ENCODE measurements at places on chromosomes 3 and 15.

- no peak for DNase-seq
Observed at GRCh38 chr15:51190424-51191068, 95.8 kb upstream of the TNFAIP8L3 start.

DNA sequence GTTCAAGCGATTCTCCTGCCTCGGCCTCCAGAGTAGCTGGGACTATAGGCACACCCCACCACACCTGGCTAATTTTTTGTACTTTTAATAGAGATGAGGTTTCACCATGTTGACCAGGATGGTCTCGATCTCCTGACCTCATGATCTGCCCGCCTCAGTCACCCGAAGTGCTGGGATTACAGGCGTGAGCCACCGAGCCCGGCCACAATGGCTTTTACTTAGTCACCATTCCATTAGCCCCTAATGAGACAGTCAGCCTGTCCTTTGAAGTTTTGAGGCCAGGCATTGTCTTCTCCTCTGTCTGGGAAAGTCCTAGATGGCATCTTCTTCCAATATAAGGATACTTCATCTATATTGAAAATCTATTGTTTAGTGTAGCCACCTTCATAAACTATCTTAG is 515.9 kb downstream of the RBMS3 start:
- DNase-seq = no peak

DNA sequence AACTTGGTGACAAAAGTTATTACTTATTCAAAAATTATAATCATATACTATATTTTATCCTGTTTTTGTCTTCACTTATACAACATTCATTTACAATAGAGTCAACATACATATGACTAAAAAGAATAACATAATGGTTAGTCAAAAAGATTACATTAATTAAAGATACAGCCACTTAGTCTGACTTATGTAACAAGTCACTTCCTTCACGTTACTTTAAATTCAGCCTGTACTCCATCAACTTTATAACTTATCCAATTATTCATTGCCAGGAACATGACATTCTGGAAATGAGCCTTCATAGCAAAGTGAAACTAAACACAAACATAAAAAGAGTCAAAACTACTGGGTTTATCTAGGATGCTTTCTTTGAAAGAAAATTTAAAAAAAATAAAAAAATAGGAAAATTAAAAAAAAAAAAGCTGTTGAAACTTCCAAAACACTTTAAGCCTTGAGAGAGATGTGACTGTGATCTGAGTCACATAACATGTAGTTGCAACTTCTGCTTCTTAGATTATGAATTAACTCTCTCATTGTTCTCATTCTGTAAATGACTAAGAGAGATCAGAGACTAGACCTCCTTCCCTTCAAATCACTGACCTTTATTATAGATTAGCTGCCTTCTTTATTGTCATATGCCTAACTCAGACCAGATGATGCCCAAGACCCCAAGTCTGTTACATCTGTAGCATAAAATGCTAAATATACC is 107.8 kb downstream of the MYRIP start:
- DNase-seq = no peak

GRCh38 chr3:52221563-52222318 is 3.7 kb downstream of the TLR9 start:
- DNase-seq = no peak

- no peak for DNase-seq
Observed at GRCh38 chr3:194083637-194084224, 52.2 kb upstream of the HES1 start.

- DNase-seq = peak; percentile 56
Observed at GRCh38 chr3:32143849-32144757, 37.7 kb downstream of the GPD1L start.

DNA sequence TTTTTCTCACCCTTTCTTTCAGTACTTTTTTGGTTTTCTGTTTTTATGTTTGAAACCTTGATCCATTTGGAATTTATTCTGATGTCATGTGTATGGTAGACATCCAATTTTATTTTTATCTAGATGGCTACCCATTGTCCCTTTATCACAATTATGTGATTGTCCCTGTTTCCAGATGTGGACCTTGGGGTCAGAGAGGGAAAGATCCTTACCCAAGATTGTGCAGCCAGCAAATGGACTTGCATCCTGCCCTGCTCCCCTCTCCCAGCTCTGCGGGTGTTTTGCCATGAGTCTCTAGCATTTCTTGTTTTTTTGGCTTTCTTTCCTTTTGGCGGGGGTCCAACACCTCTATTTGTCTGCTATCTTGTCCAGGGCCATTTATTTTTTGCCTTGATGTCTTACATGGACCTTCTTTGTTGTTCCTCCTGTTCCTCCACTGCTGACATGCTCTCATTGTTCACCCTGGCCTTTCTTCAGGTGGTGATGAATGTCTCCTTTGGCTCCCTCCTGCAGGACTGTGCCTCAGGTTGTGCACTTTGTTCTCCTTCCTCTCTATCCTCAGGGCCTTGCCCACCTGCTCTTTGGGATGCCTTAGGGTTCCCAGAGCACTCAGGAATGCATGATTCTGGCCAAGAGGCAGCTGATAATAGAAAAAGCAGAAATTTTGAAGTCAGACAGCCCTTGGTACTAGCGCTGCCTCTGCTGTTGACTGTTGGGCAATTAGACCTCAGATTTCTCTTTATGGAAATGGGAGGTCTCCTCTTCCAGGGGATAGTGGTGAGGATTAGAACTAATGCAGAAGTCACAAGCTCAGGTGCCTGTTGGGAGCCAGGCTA is 84.3 kb downstream of the EEFSEC start:
- no peak for DNase-seq

DNA sequence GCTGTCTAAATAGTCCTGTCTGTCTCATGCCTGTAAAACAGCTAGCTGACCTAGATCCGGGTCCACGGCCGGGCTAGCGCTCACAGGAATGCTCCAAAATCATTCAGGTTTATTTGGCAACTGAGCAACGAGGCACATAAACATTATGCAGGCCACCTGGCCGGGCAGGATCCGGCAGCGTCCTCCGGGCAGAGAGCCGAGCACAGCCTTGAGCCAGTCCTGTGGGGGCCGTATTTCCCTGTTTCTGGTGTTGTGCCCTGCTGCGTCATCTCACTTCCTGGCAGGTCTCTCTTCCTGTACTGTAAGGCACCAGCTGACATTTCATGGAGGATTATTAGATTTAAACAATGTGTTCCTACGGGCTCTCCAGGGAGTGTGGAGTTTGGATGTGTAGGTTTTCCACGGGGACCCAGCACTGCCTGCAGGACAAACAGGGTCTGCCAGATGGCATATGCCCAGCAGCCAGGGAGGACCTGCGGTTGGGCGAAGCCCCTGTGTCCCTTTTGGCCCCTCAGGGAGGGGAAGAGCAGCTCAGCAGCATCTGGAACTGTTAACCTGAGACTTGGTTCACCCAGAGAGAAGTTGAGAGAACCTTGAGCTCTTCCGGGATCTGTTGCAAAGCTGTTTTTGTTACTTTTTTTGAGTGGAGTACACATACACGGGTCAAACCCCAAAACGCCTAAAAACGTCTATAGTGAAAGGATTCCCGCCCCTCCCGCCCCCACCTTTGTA is 16.6 kb upstream of the LRRK1 start:
- DNase-seq = no peak

DNA sequence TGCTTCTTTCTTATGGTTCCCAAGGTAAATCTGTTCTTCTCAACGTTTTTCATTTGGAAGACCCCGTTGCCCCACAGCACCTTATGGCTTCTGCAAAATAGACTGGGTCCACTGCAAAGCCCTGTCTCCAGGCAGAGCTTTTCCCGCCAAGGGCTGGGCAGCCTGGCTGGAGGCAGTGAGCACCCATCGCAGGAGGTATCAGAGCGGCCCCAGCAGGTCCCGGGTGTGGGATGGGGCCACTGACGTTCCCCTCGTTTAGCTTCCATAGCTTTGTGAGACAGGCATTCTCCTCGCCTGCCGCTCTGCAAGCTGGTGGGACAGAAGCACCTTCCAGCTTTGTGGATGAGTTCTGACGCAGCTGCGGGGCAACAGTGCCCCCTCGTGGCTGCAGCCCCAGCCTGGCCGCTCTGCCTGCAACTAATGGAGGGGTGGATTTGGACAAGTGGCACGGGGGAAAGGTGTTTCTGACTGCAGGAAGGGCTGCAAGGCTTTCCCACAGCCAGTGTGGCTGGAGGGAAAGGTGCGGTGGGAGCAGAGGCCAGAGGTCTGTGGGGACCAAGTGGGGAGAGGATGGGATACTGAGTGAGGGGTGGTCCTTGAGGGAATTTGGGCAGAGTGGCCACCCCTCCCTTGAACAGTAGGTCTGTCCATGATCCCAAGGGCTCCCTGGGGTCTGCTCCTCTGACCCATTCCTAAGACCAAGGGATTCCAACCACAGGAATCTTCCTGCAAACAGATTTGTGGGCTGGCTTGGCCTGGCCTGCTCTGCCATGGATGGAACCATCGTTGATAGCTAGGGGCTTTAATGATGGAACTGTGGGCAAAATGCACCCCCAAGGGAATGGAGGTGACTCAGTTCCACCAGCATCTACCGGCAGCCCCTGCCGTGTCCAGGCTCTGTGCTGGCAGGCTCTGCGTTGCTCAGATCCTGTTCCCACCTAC is 99.4 kb downstream of the FBLN2 start:
- peak; percentile 95 for DNase-seq

DNA sequence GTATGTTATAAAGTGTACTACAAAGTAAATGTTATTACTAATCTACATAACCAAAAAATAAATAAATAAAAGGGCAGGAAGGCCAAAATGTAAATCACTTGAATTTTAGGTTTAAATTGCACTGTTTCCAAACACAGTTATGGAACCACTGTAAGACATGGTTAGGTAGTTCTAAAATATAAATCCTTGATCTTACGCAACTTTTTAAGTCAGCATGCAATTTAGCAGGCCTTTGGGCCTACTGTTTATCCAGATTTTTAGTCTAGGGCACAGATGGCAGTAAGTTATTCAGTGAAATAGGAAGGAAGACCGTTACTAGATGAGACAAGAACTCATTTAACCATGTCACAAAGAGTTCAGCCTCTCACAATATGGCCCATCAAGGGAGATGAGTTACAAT is 187.4 kb upstream of the SLC2A2 start:
- DNase-seq = no peak

DNA sequence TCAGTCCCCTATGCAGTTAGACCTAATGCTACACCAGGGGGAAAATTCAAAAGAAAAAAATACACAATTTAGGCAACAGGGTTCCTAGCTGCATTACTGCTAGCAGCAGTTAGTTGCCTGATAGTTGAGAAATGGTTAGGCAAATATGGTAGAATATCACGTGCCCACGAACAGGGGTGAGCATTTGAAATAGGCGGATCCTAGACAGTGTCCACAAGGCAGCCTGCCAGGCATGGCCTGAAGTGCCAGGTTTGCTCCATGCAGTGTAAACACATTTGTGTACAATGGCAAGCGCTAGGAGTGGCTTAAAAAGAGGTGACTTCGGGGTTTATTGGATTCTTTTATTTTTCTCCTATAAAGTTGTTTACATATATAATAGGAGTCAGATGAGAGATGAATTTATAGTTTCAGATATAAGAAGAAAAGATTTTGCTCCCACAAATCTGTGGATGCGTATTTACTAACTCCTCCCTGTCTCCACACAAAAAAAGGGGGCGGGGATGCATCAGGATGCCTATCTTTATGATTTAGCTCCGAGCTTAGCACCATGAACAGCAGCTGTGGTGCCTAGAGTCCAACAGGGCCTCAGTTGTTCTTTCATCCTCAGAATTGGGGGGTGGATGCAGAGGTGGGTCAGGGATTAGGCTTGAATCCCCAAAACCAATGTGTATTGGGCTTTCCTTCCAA is 3.9 kb upstream of the TGM4 start:
- DNase-seq = no peak

DNA sequence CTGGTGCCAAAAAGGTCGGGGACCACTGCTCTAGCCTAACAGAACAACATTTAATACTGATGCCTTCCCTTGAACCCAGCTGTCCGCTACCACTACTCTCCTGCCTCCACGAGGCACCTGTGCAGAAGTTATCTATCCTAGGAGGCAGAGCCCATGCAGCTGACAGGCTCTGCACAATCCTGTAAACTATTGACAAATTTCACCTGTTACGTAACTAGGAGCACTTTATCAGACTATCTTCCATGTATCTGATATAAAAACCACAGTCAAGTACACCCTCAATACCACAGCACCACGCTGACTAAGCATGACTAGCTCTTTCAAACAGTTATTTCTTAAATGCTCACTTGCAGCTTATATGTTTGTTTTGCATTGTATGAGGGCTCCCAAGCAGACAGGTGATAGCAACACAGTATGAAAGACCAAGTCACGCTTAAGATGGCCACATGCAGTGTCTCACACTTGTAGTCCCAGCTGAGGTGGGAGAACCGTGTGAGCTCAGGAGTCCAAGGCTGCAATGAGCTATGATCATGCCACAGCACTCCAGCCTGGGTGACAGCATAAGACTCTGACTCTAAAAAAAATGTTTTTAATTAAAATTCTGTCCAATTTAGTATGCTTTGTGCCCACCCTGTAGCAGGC is 4.5 kb upstream of the IL17RC start:
- no peak for DNase-seq

- peak; percentile 44 for DNase-seq
Observed at GRCh38 chr15:37100966-37101215, 542 bp upstream of the MEIS2 start.

DNA sequence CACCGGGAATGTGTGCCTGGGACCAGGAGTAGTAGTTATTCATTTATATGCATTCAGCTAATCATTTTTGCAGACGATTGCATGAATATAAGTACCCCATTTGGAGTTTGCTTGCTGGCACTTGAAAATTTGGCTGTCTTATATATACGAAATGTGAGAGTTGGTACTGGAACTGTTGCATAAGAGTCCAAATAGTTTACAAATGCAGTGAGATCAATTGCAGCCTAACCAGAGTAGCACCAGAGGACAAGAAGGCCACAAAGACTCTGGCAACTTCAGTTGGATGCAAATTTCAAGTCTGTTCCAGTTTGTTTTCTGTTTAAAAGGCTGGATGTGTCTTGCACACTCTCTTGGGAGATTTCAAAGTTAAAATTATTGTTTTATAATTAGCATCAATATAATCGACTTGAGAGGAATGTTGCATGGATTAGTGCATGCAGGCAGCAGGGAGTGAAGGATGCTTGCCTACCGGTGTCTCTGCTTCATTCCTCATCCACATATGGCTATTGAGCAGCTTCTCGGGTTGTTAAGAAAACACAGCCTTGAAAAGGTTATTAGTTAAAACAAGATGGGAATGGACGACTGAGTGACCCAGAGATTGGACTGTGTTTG is 213.0 kb downstream of the PTPRG start:
- DNase-seq = no peak

- DNase-seq = no peak
Observed at GRCh38 chr3:42438758-42439157, 28.3 kb upstream of the LYZL4 start.

GRCh38 chr3:8841472-8841871 is 72.1 kb upstream of the OXTR start:
- DNase-seq = no peak

DNA sequence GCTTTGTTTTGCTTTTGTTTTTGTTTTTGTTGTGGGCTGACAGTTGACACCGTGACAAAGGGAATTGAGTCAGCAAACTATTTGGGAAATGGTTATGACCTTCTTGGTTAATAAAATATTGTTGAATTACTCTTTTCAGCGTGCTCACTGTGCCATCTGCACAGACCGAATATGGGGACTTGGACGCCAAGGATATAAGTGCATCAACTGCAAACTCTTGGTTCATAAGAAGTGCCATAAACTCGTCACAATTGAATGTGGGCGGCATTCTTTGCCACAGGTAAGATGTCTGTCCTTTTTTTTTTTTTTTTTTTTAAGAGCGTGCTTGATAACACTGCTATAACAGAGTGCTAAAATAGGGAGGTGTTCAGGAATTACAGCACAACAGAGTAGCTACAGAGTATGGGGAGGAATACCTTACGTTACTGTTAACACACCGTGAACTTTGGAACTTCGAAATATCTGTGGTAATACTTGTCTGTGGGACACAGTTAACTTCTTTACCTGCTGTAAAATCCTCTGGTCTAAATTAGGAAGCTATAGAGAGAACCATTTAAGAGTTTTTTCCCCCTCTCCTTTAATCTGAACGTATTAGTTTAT is 48.2 kb downstream of the PRKCI start:
- no peak for DNase-seq
